Bronchus fibroblast of lung (primary cell): ENCODE measurements at places on chromosomes 2 and 18. TPM values are rescaled to one million over a fixed set of nuclear protein-coding genes. Genes with fewer than 3 reads are reported as not detected.

SERPINB4 gene
- not detected in 2 replicates for total RNA-seq

NETO1 gene
- total RNA-seq: 0.74 and 1.2 TPM in 2 replicates

TDRD15 gene
- total RNA-seq: not detected in 2 replicates

UGT1A5 gene
- not detected in 2 replicates for total RNA-seq

IGFBP5 gene
- total RNA-seq: 11.6 and 13.7 TPM in 2 replicates

ARHGEF33 gene
- total RNA-seq: 1.5 TPM in 1 of 2 replicates, not detected in the other

CIB4 gene
- not detected in 2 replicates for total RNA-seq

TSPYL6 gene
- not detected in 2 replicates for total RNA-seq

PID1 gene
- total RNA-seq: 5.9 and 6.7 TPM in 2 replicates

NAB1 gene
- total RNA-seq: 8.5 and 9.9 TPM in 2 replicates

CENPA gene
- 23.4 and 25.1 TPM in 2 replicates for total RNA-seq

ZNF892 gene
- total RNA-seq: 2.2 and 2.8 TPM in 2 replicates

SLC35F5 gene
- total RNA-seq: 30.1 and 31.4 TPM in 2 replicates
